Spinal cord (tissue), 10 donors: ENCODE measurements at places on chromosomes 3 and 15.

GRCh38 chr15:33730815-33731214 lies 237.5 kb upstream of the CHRM5 start:
- DNase-seq, result no peak

GRCh38 chr3:118445036-118445435 lies 589.6 kb downstream of the IGSF11 start:
- no peak for DNase-seq

- no peak for DNase-seq
These were observed 63.2 kb downstream of the MCTP2 start for GRCh38 chr15:94294556-94294955.

- no peak for DNase-seq
These were observed 580.2 kb downstream of the NLGN1 start for GRCh38 chr3:173977747-173978146.

DNA sequence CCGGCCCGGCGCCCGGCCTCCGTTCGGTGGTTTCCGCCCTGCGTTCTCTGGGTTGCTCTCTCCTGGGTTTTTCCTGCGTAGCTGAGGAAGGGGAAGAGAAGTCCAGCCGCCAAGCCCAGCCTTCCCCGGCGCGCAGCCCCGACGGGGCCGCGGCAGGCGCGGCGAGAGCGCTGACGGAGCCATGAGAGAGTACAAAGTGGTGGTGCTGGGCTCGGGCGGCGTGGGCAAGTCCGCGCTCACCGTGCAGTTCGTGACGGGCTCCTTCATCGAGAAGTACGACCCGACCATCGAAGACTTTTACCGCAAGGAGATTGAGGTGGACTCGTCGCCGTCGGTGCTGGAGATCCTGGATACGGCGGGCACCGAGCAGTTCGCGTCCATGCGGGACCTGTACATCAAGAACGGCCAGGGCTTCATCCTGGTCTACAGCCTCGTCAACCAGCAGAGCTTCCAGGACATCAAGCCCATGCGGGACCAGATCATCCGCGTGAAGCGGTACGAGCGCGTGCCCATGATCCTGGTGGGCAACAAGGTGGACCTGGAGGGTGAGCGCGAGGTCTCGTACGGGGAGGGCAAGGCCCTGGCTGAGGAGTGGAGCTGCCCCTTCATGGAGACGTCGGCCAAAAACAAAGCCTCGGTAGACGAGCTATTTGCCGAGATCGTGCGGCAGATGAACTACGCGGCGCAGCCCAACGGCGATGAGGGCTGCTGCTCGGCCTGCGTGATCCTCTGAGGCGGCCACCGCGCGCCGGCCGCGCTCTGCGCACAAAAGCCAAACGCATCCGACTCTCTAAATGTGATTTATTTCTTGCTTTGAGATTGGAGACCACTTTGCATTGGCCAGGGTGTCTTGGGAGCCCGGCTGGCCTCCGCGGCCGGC lies 727 bp downstream of the RAP2B start:
- peak; percentile 29 for DNase-seq

GRCh38 chr3:142087676-142088075 lies 61.7 kb downstream of the TFDP2 start:
- no peak for DNase-seq

DNA sequence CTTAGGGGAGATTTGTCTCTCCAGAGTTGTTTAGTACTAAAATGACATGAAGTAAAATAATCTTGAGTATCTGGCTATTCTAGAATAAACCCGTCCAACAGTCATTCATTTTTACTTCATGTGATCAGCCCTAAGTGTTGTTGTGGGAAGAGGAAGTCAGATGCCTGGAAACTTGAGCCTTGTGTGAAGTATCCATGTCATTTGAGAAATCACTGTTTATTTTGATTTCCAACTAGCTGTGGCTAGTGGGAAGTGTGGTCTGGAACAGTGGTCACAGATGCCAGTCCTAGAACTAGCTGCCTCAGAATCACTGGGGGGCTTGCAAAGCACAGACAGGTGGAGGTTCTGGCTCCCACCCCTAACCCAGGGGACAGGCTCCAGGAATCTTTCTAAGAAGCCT lies 77.7 kb upstream of the LIMD1 start:
- no peak for DNase-seq

GRCh38 chr15:42375941-42376340 lies 16.6 kb downstream of the CAPN3 start:
- DNase-seq, result no peak

- DNase-seq, result no peak
These were observed 68.0 kb upstream of the AP4E1 start for GRCh38 chr15:50840520-50840919.

GRCh38 chr3:189331002-189331418 lies 159.2 kb downstream of the TPRG1 start:
- DNase-seq, result no peak

DNA sequence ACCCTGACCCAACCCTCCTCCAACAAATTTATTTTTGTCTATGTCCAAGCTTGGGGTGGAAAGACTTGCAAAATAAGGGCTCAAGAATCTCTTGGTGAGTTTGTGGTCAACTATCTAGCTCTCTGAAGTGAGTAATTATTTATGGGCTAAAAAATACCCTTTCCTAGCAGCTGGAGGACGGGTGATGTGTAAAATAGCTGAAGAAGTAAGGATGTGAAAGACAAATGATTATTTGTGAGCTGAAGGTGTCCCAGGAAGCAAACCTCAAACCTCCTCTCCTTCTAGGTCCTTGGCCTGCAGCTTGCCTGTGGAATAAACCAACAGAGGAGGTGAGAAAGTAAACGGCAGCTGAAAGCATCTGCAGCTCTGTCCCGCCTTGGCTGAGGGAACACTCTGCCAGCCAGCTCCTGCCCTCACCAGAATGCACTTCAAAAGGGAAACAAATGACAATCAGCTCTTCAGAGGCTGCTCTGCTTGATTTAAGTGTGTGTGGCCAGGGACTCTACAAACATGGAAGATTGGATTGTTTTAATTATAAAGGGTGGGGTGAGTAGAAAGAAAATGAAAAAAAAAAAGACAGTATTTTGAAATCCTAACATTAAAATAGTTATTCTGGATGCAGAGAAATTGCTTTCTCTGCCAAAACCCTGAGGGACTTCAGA lies 60.3 kb downstream of the TM4SF4 start:
- peak; percentile 73 for DNase-seq

DNA sequence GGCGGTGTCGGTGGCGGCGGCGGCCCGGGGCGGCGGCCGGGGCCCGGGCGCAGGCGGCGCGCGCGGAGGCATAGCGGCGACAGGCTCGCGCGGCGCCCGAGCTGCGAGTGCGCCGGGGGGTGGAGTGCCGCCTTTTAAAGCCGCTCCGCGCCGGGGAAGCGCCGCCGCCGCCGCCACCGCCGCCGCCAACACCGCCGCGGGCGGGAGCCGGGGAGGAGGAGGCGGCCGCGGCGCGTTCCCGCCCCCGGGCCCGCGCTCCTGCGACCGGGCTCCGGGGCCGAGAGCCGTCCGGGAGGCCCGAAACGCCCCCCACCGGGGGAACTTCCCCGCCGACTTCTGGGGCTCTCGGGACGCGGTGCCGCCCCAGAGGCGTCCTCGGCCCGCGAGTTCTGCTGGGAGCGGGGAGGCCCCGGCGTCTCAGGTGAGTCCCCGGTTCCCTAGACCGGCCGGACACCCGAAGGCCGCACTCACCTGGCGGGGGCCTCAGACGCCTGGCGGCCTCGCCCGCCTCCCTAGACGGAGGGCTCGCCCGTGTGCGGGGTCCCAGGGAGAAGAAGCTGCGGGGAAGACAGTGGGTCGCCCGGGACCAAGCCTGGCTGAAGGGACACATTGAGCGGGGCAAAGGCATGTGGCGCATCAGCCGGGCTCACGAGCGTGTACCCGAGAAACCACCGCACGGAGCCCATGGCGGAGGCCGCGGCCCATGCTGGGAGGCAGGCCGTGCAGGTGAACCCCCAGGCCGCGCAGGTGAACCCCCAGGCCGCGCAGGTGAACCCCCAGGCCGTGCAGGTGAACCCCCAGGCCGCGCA lies at the start of gene PCSK6:
Gene PCSK6 (minus strand): TSS at position 109 of the 809 bp plus-strand sequence. CDS start 37 bp downstream, at position 72.
- DNase-seq, result no peak

DNA sequence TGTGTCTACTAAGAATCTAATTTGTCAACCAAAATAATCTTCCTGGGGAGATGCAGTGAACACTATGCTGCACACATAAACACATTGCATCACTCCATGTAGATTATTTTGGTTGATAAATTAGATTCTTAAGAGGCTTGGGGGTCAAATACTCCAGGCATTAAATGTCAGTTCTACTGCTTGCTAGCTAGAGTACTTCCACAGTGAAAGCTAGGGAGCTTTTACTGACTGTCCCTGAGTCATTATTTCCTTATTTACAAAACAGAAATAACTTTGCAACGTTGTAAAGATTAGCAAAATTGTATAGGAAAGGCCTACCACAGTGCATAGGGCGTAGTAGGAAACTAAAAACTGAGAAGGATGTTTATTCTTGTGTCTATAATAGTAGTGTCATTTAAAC lies 12.9 kb upstream of the TMC3 start:
- DNase-seq, result no peak

DNA sequence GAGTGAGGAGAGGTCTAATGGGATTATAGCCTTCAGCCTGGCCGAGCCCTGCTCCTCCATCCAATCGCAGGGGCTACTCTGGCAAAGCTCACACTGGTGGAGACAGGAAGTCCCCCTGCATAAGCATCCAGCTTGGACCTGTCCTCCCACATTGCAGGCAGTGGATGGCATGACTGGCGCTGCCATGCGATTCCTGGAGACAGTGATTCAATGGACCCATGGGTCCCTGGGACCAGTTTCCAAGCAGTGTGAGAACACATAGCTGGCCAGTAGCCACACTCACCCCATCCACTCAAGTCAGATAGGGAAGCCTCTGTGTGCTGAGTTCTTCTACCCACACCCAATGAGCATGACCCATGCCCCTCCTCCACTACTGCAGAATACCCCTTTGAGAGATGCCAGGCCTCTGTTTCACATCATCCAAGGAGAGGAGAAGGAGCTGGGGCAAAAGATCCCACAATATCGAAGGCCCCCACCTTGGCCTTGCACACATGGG lies 18.1 kb upstream of the POC1A start:
- no peak for DNase-seq

GRCh38 chr15:67468416-67468815 lies 52.5 kb upstream of the C15orf61 start:
- DNase-seq, result no peak

DNA sequence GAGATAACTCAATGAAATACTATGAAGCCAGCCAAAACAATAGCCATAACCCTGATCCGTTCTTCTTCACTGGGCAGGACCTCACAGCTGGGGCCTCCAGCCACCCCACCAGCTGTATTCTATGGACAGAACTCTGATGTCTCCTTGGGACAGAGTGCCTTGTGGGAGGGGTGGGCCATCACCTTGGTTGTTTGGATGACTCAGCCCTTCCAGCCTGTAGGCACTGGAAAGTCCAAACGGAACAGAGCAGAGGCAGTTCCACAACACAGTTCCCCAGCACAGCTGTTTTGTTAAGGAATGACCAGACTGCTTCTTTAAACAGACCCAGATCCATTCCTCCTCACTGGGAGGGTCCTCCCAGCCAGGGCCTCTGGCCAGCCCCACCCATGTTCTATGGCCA lies 31.9 kb upstream of the ZBED2 start:
- DNase-seq, result no peak
